ENCODE measurements at places on chromosomes 3 and 15.

- no peak for DNase-seq
Observed at GRCh38 chr3:23402728-23403492, 199.8 kb downstream of the UBE2E2 start.

- no peak for DNase-seq
Observed at GRCh38 chr3:197363553-197364409, 65.4 kb upstream of the DLG1 start.

DNA sequence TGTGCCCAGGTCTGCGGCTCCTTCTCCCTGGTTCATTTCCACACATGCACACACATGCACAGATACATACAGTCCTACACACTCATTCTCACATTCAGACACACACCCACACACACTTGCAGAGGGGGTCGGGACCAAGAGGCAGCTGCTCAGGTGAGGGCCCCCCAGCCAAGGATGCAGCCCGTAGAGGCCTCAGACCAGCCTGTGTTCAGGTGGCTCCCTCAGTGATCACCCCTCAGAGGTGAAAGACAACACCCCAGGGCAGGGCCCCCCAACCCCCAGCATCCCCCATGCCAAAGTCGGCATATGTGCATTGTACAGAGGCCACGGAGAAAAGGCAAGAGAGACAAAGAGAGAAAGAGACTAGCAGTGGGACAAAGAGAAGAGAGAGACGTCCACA lies 5.9 kb upstream of the CORO2B start:
- DNase-seq = no peak

GRCh38 chr3:100072326-100073048 lies 41.8 kb downstream of the FILIP1L start:
- no peak for DNase-seq

DNA sequence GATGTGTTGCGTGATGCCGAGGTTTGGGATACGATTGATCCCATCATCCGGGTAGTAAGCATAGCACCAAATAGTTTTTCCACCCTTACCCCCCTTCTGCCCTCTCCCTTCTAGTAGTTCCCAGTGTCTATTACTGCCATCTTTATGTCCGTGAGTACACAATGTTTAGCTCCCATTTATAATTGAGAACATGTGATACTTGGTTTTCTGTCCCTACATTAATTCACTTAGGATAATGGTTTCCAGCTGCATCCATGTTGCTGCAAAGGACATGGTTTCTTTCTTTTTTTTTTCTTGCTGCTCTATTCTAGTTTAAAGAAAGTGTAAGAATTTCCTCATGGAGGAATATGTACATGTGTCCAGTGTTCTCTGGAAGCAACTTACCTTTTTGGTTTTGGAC lies 51.8 kb downstream of the NSUN3 start:
- DNase-seq = no peak

DNA sequence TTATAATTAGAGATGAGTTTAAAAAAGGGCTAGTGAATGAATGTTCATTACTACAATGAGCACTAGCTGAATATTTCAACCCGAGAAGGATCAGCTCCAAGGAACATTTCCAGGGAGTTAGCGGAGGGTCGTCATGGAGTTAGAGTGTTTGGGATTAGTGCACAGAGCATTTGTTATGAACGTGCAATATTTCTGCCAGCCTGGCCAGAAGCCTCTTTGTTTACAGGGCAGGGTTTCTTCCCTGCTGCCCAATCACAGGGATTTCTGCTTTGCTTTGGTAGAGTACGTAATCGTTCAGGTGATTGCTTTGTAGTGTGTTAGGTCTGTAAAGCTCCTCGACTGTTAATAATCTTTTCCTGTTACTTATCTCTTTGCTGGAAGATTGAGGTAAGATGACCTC lies 5.9 kb downstream of the CGNL1 start:
- no peak for DNase-seq

GRCh38 chr15:67024314-67024997 lies 40.9 kb upstream of the SMAD3 start:
- DNase-seq = no peak

Measured in activated CD8-positive, alpha-beta memory T cell treated with anti-CD3 and anti-CD28 coated beads for 1 hour (primary cell).